ENCODE measurements at places on chromosomes 16 and 17.

- no peak for DNase-seq
Observed at GRCh38 chr17:27993723-27994310, 48.7 kb upstream of the NLK start.

DNA sequence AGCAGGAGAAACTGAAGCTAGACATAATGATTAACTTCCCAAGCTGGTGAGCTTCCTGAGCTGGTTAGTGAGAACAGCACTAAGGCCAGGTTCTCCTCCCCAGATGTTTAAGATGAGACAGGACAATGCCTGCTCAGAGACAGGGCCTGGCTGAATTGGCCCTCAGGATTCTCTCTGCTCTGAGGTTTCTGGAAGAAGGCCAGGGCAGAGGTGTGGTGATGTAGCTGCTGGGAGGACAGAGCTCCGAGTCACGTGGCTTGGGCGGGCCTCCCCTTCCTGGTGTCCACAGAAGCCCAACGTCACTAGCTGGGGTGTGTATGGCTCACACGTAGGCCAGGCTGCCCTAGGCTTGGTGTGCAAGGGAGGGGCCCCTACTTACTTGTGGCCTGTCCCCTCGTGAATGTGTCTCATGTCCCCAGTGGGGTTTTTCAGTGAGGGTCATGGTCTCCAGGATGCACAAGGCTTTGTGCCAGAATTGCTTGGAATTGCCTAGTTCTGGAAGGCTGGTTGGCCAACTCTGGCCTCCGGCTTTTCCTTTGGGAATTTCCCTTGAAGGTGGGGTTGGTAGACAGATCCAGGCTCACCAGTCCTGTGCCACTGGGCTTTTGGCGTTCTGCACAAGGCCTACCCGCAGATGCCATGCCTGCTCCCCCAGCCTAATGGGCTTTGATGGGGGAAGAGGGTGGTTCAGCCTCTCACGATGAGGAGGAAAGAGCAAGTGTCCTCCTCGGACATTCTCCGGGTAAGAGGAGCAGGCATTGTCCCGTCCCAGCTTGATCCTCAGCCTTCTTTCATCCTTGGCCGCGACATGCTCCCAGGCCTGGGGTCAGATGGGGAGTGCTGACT is 3.4 kb downstream of the NOD2 start:
- peak; percentile 77 for DNase-seq

DNA sequence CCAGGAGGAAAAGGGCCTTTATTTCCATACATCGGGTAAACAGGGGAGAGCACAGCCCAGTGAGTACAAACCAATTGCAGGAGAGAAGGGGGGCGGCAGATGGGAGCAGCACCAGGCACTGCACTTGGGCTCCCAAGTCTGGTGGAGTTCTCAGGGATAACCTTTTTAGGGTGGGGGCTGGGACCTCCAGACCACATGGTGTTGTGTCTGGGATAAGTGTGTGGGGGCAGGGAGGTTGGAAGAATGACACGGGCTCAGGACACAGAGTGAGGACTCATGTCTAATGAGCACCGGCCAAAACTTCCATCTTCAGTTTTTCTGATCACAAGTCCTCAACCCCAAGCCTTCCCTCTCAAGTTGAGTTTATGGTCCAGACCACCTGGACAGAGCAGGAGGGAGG is 30.6 kb downstream of the PIPOX start:
- no peak for DNase-seq

DNA sequence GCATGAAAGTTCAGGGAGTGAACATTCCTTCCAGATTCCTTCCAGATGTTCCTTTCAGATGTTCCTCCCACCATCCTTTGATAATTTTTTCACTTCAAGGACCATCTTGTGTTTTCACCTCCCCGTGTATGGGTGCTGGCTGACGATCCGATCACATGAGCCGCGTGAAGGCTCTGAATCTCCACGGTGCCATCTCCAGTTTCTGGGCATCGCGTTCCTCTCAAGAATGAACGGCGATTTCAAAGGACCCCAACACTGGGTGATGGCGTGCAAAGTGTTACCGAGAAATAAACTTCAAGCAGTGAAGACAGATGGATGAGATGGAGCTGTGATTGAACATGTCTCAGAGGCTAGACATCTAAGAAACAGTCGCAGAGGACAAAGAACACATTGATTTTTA is 245.3 kb downstream of the GSG1L start:
- no peak for DNase-seq

GRCh38 chr17:18129041-18129502 is 20.5 kb downstream of the MYO15A start:
- no peak for DNase-seq

- DNase-seq: no peak
Observed at GRCh38 chr17:30366536-30366935, 12.2 kb upstream of the CPD start.

DNA sequence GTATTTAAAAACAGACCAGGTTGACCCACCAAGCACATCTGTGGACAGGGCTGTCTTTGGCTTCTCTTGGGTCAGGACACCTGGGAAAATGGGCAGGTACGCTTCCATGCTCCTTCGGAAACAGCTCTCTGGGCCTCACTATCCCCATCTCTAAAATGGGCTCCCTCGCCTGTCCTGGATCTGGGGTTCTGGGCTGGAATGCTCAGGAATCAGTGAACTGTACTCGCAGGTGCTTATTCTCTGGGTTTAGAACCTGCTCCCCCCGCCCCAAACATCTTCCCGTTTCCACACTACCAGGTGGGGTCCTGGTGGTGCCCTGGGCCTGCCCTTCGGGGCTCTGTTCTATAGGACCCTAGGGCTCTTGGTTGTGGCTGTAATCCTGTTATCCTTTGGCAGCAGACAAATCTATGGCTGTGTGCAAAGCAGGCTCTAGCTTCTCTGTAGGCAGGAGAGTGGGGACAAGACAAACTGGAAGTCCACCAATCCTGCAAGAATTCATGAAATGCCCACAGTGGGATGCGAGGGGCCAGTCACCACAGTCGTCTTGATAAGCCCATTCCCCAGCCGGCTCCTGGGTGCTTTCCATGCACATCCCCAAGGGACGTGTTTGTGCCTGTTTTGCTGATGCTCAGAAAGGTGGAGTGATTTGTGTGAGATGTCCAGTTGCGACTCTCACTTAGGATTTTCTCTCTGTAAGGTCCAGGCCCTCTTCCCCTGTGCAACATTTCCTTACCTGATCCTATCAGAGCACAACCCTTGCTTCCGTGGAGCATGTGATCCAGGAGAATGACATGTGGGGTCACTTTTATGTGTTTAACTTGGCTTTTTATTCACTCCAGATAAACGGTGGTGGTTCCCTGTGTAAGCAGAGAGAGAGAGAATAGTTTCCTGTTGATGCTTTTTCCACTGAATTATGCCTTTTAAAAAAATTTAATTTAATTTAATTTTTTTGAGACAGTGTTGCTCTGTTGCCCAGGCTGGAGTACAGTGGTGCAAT is 37.2 kb downstream of the HAPSTR1 start:
- no peak for DNase-seq

DNA sequence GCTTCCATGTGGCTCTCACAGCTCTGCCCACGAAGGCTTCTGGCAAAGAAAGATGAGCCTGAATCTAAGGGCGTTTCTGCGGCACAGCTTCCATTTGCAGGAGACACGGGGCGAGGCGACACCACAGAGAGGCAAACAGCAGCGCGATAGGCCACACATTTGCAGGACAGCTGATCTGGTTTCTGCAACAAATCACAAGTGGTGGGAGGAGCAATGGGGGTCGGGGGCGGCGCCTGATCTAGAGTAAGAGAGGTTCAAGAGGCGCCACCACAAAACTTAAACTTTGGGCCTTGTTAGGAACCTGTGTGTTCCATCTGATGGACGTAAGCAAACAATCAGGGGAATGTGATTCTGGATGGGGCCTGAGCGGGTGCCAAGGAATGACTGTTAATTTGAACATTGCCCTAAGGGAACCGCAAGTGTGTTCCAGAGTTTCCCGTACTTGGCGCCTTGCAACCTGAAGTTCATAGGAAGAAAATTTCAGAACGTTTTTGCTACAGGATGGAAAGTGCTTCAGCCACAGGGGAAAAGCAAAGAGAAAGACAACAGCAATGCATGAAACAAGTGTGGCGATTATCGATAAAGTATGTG is 18.9 kb upstream of the ENPP7 start:
- no peak for DNase-seq

- no peak for DNase-seq
Observed at GRCh38 chr16:5791011-5791657, 693.5 kb upstream of the EEF2KMT start.

DNA sequence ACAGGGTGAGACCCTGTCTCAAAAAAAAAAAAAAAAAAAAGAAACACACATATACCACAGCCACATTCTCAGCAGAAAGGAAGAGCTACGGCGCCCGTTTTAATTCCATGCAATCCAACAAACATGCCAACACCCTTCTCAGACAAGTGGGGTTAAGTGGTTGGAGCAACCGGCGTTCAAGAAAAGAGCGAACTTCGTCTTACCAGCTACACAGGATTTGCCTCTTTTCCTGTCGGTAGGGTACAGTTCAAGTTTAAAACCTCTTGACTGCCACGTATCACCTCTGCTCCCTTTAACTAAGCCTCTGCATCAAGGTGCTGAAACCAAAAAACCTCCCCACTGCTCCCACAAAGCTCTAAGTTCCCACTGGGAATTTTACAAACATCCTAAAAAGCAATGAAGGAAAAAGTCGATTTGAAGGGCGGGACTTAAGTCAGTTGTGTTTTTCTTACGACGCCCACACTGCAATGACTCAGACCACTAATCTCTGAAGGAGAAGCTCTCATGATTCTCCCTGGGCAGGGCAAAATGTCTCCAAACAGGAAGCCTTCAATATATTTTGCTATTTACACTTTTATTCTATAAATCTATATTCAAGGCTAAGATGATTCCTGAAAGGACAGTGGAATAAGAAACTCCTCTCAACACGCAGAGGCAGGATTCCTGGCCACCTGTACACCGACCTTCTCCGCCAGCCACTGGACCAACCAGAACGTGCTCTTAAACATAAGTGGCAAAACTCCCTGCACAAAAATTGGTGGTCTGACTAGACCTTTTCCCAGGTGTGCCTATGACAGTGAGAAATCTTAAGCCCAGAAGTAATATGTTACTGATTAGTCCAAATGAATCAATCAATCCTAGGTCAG is 18.8 kb downstream of the SRP68 start:
- DNase-seq: no peak

DNA sequence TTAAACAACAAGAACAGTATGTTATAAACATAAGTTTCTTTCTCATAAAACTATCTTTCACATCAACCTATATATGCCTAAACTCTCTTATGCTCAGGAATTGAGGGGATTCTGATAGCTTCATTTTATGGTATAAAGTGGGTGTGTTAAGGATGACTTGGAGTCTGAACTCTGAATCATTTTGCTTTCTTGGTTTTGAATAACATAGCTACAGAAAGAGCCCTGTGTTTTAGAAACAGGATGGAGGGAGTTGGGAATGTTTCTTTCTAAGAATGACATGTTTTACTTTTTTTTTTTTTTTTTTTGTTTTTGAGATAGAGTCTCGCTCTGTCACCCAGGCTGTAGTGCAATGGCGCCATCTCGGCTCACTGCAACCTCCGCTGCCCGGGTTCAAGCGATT is 50.1 kb downstream of the RHOT1 start:
- no peak for DNase-seq

DNA sequence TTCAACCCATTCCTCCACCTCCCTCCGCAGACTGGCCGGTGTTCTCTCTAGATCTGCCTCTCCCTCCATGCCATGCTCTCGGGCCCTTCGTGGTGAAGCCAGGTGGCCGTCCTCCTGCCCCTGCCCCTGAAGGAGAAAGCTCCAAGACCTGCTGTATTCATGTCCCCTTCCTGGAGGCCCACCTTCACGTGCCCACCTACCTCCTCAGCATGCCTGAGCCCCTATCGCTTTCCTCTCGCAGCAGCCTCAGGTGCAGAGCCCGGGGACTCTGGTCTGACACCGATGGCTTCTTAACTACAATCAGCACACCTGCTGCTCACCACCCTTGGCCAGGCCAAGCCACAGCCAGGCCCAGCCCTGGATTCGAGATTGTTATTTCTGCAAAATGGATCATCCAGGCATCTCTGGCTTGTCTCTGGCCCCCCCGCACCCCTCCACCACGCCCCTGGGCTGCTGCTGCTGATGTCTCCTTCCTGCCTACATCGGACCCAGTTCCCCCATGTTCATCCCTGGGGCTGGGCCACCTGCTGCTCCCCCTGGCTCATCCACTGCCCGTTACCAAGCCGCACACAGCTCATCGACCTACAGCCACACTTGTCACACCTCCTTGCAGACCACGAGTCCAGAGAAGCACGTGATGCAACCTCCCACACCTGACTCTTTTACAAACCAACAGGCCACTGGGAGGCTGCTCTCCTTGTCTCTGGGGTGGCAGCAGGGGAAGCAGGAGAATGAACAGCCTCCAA is 32.5 kb upstream of the TNFRSF13B start:
- DNase-seq: no peak

DNA sequence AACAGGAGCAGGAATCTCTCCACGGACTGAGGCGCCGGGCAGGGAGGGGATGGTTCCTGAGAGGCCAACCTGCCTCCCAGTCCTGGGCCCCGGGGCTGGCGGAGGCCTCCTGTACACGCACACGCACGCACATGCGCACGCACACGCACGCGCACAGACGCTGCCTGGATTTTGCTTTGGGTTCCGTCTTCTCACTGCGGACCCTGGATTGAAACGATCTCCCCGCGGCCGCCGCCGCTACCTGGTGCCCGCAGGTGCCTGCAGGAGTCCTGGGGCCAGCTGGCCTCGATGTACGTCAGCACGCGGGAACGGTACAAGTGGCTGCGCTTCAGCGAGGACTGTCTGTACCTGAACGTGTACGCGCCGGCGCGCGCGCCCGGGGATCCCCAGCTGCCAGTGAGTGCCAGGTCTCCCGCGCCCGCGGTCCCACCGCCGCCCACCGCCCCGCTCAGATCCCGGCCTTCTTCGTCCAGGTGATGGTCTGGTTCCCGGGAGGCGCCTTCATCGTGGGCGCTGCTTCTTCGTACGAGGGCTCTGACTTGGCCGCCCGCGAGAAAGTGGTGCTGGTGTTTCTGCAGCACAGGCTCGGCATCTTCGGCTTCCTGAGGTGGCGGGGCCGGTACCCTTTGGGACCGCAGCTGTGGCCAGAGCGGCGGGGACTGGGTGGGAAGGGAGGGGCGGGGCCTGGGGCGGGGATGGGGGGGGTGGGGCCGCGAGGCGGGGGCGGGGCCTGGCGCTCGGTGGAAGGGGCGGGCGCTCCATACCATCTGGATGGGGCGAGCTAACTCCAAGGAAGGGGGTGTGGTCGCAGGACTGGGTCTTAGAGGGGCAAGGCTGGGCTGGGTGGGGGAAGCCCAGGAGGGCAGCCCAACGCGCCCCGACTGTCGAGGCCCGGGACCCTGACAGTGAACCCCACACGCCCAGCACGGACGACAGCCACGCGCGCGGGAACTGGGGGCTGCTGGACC is 12.3 kb downstream of the CES4A start:
- DNase-seq: peak; percentile 56

- no peak for DNase-seq
Observed at GRCh38 chr17:61400066-61400716, 548 bp downstream of the TBX2 start.
